Stimulated activated CD4-positive, alpha-beta T cell treated with anti-CD3 and anti-CD28 coated beads, Interleukin-12 subunit alpha, Interleukin-12 subunit beta, amount 100 ng/mL, for 24 hours (primary cell): ENCODE measurements at places on chromosomes 12 and 14.

GRCh38 chr12:59890896-59891579, 295.2 kb downstream of the SLC16A7 start:
- DNase-seq: no peak

- no peak for DNase-seq
Observed at GRCh38 chr12:122965321-122965751, 927 bp downstream of the ABCB9 start.

DNA sequence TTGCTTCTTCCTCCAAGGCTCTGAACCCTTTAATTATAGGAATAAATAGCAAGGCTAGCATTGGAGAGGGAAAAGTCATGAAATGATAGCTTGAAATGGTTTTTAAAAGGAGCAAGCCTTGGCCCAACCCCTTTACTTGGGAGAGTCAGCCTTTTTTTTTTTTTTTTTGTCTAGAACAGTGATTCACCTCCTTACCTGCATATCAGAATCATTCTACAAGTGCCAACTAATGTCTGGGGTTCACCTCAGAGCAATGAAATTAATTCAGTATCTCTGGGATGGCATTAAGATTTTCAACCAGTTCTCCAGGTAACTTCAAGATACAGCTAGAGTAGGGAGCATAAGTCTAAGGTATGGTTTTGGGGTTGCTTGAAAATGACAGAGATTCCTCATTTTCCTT, 41.3 kb upstream of the TMTC2 start:
- no peak for DNase-seq

DNA sequence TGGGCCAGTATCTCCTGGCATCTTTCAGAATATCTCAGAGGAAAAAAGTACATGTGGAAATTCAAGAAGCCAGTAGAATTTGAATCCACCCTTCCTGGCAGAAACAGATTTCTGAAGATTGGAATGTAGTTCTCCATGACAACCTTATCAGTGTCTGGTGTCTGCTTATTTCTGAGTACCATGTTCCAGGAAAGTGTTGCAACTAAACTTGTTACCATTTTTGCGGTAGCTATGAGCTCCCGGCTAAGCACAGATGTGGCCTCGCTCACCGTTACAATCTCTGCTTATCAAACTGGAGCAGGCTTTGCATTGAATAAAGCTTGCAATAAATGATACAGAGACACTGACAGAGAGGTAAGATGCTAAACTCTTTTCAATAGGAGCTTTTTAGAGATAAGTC, 13.0 kb upstream of the ITPR2 start:
- DNase-seq: no peak

DNA sequence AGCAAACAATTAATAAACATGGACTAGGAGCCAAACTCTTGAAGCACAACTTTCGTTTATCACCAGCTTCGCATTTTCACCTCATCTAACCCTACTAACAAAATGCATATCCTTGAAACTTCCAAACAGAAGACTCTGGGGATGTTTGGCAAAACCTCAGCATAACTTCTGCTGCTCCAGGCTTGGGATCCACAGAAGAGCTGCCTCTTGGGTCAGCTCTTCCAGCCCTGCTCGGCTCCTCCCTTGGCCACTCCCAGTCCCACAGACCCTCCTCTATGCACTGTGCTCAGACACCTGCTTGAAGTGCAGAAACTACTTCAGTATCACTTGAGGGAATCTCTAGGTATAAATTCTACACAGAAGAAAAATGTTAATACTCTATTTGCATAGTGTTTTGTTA, 110.0 kb upstream of the AMIGO2 start:
- DNase-seq: no peak

- DNase-seq: no peak
Observed at GRCh38 chr12:3030821-3031429, 46.3 kb upstream of the TSPAN9 start.

GRCh38 chr12:51401900-51402299, 10.7 kb upstream of the GALNT6 start:
- DNase-seq: no peak

DNA sequence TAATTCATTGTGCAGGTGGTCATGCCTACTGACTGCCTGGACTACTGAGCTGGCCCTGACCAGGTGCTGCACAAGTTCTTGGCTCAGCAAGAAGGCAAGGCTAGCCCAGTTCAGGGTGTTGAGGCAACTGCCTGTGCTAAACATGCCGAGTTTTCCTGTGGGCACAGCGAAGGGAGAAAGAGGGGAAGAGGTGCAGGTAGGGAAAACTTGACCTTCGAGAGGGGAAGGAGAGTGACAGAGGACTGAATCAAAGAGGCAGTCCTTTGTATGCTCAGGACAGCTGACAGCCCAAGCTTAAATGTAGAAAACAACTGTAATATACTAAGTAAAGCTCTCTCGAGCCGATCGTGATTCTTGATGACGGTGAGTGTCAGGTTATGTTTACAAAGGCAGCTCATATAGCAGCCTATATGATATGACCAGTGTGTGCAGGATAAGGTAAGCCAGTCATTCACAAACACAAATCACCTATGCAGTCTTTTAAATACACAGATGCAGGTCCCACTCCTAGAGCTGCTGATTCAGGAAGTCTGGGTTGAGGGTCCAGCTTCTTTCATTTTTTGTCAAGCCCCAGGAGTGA, 2.6 kb downstream of the IRAK3 start:
- DNase-seq: no peak

- no peak for DNase-seq
Observed at GRCh38 chr12:7581625-7582024, 78.0 kb upstream of the CD163 start.

- no peak for DNase-seq
Observed at GRCh38 chr14:43336351-43336750, 1170.7 kb downstream of the FSCB start.

- no peak for DNase-seq
Observed at GRCh38 chr14:44910821-44911220, 50.9 kb downstream of the KLHL28 start.

DNA sequence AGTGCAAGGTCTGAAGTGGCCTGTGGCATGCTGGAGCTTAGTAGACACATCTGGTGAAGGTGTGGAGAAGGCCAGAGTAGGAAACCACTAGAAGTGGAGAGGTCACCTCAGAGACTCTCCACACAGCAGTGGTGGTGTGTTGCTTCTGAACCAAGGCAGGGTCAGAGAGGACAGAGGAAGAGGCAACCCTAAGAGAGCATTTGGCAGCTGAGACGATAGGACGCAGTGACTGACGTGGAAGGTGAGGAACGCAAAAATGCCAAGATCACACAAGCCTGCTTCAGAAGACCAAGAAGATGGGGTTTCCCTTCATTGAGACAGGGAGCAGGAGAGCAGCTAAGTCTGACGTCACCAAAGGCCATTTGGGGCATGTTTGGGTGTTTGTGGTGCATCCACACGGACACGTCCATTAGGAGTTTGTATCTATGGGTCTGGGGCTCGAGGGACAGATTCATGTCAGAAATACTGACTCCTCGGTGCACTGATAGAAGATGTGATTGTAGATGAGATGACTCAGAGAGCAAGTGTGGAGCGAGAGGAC, 338.1 kb downstream of the CACNA1C start:
- no peak for DNase-seq

- no peak for DNase-seq
Observed at GRCh38 chr12:116053479-116054200, 223.9 kb downstream of the MED13L start.
